Foreskin fibroblast (primary cell): ENCODE measurements at places on chromosomes 11 and 22.

DNA sequence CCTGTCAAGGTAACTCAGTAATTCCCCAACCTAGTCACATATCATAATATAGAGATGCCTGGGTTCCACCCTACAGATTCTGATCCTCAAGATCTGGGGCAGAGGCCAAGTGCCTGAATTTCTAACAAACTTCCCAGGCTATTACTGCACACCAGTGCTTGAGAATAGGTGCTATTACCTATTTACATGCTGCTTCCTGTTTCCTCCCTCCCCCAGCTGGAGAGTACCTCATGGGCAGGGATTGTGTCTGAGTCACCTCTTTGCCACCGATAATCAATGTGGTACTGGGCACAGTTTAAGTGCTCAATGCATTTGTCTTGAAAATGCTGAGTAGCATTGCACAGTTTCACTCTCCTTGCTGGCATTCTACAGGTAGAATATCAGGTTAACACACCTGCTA is 582.2 kb upstream of the CADM1 start:
- no peak for DNase-seq

- DNase-seq: no peak
Measured at GRCh38 chr11:69834811-69835800, 15.9 kb upstream of the FGF3 start.

DNA sequence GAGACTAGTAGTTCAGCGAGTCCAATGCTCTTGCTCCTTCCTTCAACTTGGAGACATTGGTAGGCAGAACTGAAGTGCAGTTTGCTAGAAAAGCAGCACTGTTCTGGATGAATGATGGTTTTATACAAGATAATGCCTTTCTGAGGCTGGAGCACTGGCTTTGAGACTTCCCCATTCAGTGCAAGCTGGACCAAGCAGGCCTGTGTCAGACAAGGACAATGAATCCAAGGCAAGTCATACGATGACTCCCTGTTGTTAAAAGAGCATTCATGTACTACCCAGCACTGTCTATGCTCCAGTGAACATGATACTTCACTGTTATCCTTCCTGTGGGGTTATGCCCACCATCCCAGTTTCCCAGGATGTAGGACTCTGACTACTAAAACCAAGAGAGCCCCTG is 242.3 kb upstream of the RAG2 start:
- no peak for DNase-seq

- DNase-seq: peak; percentile 63
Measured at GRCh38 chr22:20238901-20239675, 29.0 kb downstream of the RTN4R start.

DNA sequence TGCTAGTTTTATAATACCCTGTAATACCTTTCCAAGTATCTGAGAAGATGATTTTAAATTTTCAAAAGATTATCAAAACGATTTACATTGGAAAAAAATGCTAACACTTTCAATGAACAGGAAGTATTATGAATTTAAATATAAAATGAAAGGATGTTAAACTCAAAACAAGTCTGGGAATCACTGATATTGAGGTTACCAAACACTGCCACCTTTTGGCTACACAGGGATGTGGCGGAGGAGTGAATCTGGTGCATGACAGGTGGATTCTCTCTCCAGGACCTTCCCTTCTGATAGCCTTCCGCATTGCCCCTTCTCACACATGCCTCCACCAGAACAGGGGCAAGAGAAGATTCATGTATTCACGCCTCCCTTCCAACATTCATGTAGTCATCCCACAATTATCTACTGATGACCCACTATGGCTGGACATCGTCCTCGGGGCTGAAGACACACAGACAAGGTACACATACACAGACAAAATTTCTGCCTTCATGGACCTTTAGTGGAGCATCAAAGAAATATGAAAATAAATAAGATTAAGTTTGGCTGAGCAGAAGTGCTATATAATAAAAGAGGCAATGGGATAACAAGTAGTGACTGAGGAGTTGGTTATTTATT is 34.7 kb downstream of the ATG16L2 start:
- DNase-seq: peak; percentile 22
